ENCODE measurements at places on chromosomes 4 and X.

DNA sequence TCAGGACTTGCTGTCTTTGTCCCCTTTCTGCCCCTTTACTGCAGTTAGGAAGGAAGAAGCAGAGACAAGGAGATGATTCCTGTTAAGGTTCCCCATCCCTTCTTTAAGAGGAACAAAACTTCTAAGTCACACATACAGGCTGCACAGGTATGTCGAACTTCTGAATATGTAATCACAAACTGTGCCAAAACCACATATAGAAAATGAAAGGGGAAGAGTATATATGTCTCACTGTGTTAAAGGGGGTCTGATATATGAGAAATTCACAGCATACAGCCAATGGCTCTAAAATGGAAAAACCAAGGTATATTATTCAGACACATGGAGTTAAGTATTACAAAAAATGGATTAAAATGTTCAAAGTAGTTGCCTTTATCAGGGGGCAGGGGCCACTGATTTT lies 11.7 kb downstream of the CFAP97 start:
- DNase-seq = no peak

DNA sequence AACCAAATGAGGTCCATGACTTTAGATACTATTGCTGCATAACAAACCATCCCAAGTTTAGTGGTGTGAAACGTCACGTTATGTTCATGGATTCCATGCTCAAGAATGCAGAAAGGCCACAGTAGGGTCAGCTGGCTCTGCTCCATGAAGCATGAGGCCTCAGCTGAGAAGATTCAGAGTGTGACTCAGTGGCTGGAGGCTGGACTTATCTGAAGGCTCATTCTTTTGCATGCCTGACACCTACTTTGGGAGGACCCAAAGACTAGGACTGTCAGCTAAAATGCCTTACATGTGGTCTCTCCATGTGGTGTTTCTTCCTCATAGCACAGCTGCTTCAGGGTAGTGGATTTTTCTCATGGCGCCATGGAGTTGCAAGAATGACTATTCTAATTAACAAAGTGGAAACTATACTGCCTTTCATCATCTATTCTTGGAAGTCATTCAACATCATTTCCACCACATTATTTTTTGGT lies 11.5 kb upstream of the CCDC149 start:
- no peak for DNase-seq

- DNase-seq = no peak
These were observed at the start of gene RPA4 for GRCh38 chrX:96883608-96884007. RPA4 (plus strand) TSS chrX:96883908; CDS start chrX:96884311, 403 bp downstream.

- no peak for DNase-seq
These were observed 765 bp downstream of the ENOPH1 start for GRCh38 chr4:82430964-82431745.

- no peak for DNase-seq
These were observed 77.0 kb upstream of the STX18 start for GRCh38 chr4:4618847-4619246.

DNA sequence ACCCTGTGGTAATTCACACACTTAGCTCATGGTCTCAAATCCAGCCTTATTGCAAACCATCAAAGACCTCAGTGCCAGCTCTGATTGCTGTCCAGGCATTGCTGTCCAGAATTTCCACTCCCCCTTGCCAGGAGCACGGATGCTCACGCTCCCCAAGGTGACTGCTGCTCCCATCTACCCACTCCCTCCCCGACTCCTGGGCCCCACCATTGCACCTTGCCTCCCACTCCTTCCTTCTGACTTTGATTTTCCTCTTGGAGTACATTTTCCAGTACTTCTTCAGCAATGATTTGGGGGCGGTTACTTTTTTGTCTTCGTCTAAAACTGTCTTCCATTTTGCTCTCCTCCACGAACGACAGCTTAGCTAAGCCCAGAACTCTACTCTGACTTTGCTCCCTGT lies 11.5 kb downstream of the ZFYVE28 start:
- no peak for DNase-seq

DNA sequence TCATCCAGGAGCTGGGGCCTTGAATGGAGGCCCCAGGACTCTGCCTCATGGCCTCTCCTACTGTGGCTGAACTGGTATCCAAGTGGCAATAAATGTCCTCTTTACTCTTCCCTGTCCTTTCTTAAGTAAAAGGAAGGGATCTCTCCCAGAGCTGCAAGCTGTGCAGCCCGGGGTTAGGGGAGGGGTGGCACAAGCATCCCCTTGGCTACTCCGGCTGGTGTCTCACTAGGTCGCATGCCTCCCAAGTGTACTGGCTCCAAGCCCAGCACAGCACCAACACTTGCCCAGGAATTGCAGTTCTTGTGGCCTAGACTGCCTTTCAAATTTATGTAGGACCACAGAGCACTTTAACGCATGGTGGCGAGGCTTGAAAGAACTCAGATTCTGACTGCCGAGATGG lies 44.7 kb upstream of the MED14 start:
- no peak for DNase-seq

DNA sequence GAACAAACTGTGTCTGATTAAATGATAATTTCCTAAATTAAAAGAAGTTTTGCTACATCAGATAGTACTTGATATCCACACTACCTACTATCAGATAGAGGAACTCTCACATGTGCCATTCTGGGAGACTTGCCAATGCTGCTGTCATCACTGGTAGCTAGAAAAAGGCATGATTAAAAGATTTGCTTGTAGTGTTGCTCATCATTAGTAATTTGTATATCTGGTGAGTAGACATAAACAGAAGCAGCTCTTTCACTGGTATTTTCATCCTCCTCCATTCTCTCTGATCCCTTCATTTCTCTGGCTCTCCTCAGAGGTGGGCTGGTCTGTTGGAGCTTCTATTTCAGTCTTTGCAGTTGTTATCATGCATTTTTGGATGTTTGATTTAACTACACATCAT lies 56.0 kb downstream of the SPRY1 start:
- peak; percentile 58 for DNase-seq

DNA sequence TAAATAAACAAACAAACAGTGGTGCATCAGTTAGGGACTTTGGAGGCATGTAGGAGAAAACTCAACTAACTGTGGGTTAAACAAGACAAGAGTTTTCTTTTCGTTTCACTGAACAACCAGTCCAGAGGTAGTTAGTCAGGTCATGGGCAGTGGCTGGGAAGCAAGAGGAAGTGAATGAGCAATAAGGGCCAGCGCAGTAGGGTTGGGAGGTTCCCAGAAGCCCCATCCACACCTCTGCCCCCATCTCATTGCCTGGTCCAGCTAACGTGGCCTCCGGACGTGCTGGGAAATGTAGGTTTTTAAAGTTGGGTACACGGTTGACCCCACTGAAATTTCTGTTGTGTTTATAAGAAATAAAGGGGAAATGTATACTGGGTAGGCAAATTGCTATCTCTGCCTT lies 8.7 kb downstream of the GLOD5 start:
- no peak for DNase-seq

GRCh38 chr4:155578219-155578618 lies 88.4 kb upstream of the GUCY1A1 start:
- no peak for DNase-seq

- no peak for DNase-seq
These were observed 51.6 kb downstream of the NFKB1 start for GRCh38 chr4:102552781-102553180.

DNA sequence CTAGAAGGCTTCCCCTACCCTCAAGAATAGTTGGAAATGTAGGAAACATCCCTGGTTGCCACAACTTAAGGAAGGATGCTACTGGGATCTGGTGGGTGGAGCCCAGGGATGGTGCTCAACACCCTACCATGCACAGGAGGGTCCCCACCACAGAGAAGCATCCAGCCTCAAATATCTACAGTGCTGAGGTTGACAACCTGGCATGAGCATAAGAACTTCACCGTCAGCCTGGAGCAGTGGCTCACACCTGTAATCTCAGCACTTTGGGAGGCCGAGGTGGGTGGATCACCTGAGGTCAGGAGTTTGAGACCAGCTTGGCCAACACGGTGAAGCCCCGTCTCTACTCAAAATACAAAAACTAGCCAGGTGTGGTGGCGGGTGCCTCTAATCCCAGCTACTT lies 24.0 kb upstream of the ASMTL start:
- DNase-seq = no peak

- DNase-seq = peak; percentile 41
These were observed 46.3 kb downstream of the STARD8 start for GRCh38 chrX:68693481-68694434.

DNA sequence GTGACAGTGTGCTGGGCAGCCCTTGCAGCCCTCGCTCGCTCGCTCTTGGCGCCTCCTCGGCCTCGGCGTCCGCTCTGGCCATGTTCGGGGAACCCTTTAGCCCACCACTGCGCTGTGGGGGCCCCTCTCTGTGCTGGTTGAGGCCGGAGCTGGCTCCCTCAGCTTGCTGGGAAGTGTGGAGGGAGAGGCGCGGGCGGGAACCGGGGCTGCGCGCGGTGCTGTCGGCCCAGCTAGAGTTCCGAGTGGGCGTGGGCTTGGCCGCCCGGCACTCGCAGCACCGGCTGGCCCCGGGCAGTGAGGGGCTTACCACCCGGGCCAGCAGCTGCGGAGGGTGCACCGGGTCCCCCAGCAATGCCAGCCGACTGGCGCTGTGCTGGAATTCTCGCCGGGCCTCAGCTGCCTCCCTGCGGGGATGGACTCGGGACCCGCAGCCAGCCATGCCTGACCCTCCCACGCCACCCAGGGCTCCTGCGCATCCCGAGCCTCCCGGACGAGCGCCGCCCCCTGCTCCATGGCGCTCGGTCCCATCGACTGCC lies 770.1 kb upstream of the GALNTL6 start:
- no peak for DNase-seq

GRCh38 chr4:96102541-96103026 lies 262.7 kb downstream of the PDHA2 start:
- no peak for DNase-seq

- no peak for DNase-seq
These were observed 73.4 kb downstream of the CNOT6L start for GRCh38 chr4:77745792-77746191.

DNA sequence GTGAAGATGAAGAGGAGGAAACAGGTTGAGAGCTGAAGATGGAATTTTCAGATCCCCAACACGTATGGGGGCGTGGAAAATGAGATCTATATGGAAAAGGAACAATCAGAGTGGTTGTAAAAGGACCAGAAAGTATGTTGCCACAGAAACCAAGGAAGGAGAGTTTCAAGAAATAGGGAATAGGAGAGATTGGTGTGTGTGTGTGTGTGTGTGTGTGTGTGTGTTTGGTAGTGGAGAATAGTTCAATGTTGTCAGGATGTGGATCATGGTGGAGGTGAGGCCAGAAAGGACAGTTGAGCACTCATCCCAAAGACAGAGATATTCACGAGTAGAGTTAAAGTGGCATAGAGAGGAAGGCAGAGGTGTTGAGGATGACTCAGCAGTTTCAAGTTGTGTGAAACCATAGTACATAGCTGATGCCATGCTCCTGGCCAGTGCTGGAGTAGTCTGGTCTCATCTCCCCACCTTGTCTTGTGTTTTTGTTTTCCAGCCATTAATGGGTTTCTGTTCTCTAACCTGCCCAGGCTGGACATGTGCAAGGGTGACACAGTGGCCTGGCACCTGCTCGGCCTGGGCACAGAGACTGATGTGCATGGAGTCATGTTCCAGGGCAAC lies 36.1 kb downstream of the HEPH start:
- no peak for DNase-seq

- DNase-seq = no peak
These were observed 127.2 kb upstream of the MAP3K15 start for GRCh38 chrX:19642241-19643109.

DNA sequence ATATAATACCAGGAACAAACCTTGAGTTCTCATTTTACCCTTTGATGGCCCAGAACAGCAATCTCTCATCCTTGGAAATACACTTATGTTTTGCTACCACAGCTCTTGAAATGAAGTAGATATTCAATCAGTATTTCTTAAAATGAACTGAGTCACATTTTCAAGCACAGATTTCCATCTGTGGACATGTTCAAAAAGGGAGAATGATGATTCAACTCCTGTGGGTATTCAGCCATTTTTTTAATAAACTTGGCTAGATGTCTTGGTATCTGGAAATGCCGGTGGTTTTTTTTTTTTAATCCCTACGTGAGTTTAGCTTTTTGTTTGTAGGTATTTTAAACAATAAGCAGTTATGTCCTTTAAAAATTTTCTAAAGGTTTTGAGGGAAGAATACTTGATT lies 64.2 kb upstream of the TRPC5OS start:
- no peak for DNase-seq

DNA sequence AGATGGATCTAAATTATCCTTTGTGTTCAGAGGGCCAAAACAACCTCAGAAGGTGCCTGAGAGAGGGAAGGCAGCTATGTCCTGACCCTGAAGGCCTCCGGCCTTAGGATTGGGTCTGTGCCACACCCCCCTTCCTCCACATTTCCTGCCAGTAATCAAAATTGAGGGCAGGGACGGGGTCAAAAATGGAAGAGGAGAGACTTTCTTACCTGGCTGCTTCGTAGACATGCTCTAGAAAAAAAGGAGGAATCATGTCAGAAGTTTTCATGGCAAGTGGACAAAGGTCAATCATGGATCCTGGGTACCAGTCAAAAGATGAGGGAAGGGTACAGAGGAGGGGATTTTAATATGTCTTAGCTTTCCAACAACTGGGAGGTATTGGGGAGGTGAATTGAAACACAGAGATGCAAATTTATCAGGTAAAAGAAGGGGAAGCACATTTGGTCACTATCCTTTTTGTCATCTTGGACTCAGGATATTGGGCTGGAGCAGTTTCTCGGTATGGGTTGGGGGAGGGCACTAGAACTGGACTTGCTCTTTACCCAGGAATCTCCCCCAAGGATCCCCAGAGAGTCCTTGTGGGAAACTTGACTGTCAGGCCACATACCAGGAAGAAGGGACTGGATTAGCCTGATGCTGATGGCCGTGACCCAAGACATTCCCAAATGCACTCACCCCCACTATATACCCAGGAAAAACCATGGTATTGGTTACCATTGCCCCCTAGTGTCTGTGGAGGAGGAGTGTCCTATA lies 17.1 kb downstream of the VSIG4 start:
- DNase-seq = peak; percentile 35

DNA sequence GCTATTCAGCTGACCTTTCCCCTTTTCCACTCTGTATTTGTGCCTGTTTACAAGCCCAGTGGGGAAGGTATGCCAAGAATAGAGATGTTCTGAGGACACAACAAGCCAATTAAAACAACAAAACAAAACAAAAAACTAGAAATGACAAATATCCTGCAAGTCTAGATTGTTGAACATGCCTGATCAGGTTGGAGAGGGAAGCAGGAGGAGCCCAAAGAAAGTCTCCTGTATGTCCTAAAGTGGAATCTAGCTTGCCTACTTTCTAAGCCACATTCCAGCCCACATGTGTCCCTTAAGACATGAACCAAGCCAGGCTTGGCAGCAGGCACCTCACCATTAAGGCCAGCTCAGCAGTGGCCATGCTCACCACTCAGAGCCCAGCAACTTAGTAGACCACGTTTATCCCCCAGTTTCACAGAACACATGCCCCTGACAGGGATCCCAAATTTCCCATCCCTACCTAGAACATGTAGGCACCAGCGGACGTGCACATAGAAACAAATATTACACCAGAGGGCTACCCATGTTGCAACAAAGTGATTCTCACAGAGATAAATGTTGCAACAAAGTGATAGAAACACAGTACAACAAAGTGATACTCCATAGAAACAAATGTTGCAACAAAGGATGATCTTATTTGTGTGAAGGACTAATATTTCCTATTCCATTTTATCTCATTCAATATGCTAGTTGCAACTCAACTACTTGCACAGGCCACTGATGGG lies 48.3 kb downstream of the CD99L2 start:
- DNase-seq = peak; percentile 36
